ENCODE measurements at places on chromosomes 2 and 18.

- DNase-seq: no peak
These were observed 1232.3 kb upstream of the SLC39A10 start for GRCh38 chr2:194424683-194425209.

- DNase-seq: no peak
These were observed 874 bp downstream of the WDR43 start for GRCh38 chr2:28895189-28895893.

DNA sequence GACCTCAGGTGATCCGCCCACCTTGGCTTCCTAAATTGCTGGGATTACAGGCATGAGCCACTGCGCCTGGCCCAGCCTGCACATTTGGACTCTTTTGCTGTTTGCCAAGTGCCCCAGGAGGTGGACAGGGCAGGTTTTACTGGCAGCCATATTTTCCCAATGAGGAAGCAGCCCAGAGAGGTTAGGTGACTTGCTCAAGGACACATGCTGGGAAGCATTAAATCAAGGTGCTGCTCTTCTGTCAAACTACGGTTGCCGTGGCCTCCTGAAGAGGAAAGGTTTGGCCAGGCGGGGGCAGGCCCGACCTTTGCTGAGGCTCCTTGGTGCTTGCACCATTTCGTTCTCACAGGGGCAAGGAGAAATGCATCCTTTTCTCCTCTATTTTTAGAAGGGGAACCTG is 44.0 kb downstream of the DNMT3A start:
- no peak for DNase-seq

DNA sequence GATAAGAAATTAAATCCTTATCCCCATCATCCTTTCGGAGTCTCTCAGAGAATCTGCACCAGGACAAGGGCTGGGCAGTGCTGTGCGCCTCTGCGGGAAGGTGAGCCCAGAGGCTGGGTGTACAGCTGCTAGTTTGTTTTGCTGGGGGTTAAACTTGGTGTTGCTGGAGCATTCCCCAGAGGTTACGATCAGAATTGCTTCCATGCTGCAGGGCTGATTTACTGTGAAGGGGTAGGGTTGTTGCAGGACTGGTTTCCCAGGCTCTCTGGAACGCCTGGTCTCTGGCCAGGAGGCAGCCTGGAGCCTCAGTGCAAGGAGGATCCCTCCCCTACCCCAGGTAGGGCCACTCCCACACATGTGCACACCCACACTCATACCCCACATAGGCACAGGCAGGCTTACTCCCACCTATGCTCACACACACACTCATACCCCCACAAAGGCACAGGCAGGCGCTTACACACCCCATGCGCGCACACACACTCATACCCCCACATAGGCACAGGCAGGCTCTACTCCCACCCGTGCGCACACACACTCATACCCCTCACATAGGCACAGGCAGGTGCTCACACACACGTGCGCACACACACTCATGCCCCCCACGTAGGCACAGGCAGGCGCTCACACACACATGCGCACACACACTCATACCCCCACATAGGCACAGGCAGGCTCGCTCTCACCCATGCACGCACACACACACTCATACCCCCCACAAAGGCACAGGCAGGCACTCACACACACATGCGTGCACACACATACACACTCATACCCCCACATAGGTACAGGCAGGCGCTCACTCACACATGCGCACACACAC is 11.3 kb downstream of the CNNM4 start:
- no peak for DNase-seq

DNA sequence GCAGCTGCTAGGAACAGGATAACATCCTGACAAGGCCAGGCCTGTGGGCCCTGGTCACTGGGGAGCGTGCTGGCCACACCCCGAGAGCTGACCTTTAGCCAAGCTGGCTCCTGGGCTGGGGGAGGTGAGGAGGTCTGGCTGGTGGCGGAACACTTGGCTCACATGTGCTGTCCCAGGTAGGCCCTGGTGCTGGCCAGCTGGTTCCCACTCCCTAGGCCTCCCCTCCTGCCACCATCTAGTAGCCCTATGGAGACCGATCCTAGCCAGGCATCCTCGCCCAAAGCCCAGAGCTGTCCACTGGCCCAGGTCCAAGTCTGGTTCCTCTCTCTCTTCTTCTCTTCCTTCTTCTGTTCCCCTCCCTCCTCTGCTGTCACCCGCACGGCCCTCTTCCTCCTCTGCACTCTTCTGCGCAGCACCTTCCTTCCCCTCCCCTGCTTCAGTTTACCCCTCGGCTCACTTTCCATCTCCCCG is 52.4 kb downstream of the TNS1 start:
- DNase-seq: no peak

- no peak for DNase-seq
These were observed 66.7 kb downstream of the BIRC6 start for GRCh38 chr2:32423536-32423935.

- no peak for DNase-seq
These were observed 100.5 kb downstream of the TACR1 start for GRCh38 chr2:75098856-75099255.

GRCh38 chr2:134320930-134321329 is 67.1 kb downstream of the MGAT5 start:
- no peak for DNase-seq

GRCh38 chr2:235634435-235635158 is 140.8 kb downstream of the AGAP1 start:
- DNase-seq: no peak

DNA sequence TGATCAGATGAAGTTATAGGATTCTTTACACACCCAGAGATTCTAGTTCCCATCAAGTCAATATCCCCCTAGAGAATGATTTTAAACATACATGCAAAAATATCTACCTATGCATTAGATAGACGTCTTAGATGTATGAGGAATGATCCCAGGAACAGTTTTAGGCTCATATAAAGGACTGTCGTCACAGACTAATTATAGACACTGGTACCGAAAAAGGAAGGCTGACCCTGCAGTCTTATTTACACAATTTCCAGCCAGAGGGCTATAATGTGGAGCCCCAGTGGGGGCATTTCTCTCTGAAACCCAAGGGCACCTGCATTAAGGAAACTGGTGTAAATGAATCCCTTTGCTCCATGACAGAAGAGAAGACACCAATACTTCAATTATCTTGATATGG is 170.4 kb downstream of the ZNF521 start:
- no peak for DNase-seq

DNA sequence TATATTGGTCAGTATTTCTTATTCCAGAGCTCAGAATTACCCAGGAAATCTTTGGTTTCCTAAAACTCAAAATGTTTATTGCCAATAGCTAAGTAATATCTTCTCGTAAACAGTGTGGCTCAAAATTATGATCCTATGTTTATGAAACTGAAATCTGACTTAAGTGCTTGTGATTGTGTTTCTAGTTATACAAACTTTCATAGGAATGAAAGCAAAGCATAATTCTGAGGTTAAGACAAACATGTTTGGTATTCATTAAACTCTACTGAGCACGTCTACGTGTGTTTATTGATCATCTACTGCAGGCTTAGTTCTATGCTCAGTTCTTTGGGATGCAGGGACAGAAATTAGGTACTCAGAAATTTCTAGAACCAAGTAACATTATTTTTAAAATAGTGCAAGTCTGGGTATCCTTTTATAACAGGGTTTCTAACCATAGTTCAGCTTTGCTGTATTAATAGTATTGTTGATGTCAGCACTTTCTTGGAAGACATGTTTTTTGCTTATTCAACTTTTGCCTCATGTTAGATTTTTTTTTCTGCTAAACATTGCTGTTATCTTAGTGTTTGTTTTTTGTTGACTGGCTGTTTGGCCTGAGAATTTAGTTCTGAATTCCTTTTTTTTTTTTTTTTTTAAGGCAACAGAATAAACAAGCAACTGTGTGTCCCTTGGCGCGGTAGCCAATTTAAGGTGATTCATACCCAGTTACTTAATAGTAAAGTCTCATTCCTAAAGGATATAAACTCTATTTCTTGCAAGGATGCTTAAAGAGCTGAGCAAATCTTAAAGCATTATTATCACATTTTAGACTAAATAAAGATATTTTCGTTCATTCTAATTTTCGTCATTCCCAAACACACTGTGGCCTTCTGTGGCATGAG is 31.3 kb downstream of the PTPRM start:
- DNase-seq: no peak

Measured in cerebellum (tissue), 4 donors.